Right lobe of liver (tissue), 6 donors: ENCODE measurements at places on chromosomes 11 and 22.

- DNase-seq = no peak
Observed at GRCh38 chr22:38448945-38449745, 5.9 kb downstream of the KCNJ4 start.

DNA sequence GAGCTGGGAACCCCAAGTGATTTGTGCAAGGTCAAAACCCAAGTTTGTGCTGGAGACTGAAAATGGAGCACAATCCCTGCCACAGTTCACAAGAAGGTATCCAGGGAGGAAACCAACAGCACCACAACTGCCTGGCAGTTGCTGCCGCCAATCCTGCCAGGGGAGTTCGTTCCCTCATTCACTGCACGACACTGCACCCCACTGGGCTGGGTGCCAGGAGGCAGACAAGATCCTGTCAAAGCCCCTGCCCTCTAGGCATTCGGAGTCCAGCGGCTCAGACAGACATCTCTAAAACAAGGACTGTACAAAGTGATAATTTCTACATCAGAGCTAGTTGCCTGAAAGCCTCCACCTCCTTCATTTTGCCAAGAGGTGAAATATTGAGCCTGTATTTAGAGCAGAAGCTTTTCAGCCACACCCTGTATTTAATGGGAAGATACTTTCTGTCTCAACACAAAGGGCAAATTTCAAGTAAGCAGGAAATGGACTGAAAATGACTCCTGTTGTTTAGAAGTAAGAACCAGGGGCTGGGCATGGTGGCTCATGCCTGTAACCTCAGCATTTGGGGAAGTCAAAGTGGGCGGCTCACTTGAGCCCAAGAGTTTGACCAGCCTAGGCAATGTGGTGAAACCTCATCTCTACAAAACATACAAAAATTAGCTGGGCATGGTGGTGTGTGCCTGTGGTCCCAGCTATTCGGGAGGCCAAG is 277.4 kb upstream of the NARS2 start:
- no peak for DNase-seq

GRCh38 chr11:20235164-20235563 is 74.9 kb upstream of the DBX1 start:
- DNase-seq = no peak

- no peak for DNase-seq
Observed at GRCh38 chr11:28231475-28231874, 123.3 kb downstream of the METTL15 start.

DNA sequence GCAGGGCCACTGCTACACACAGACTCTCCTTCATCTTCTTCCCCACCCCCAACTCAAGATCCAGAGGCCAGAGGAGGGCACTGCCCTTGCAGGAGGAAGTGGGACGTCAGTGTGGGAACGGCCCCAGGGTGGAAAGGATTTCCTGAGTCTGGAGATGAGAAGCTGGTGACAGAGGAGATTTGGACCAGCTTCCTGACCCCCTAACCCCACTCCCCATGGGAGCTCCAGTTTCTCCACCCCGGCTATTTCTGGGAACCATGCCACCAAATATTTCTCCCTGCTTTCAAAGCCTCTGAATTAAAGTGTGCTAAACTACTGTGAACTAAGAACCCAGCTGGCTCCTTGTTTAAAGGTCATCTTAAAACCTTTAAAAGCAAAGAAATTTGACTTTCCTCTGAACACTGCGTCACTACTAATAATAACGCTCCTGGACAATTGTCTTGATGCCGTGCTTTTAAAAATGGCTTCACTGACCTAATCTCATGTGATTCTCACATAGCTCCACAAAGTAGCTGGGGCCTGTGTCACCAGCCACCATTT is 46.6 kb downstream of the CWC15 start:
- peak; percentile 74 for DNase-seq

GRCh38 chr22:49206281-49206680 is 621.4 kb downstream of the BRD1 start:
- peak; percentile 16 for DNase-seq

DNA sequence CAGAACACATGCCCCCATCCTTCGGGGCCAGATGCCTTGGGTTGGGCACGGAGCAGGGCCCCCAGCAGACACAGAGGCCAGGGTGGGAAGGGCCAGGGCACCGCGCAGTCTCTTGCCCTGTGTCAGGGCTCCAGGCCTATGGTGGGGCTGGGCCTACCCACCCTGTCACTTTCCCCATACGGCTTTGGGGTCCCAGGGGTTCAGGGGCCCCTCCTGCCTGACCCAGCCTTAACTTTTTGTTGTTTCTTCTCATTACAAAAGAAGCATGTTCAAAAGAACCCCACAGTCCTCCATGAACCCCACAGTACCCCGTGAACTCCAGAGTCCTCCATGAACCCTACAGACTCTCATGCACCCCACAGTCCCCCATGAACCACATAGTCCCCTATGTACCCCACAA is 33.0 kb upstream of the CCDC188 start:
- no peak for DNase-seq

DNA sequence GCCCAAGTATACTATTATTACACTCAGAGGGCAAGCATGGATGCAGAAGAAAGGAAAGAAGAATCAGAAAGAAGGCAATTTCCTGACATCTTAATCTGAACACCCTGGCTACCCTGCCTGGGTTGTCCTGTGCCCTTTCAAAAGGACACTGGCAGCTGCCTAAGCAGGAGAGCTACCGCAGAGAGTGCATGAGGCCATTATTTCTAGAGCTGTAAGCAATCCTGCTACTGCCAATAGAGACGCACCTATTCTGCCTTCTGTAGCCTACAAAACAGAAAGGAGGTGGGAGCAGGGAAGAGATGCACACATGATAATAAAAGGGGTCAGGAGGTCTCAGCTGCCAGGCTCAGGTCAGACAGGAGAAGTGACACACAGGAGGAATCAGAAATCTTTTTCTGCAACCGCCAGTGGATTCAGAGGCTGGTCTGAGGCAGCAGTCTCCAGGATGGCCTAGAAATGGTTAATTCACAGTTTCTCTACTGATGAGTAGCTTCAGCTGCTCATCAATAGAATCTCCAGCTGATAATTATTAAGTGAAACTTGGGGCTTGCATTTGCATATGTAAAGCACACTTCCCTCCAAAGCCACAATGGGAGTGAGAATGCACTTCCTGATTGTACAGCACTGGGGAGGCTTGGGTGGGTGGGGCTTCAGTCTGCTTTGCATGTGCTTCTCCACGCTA is 253.9 kb downstream of the LARGE1 start:
- DNase-seq = no peak

DNA sequence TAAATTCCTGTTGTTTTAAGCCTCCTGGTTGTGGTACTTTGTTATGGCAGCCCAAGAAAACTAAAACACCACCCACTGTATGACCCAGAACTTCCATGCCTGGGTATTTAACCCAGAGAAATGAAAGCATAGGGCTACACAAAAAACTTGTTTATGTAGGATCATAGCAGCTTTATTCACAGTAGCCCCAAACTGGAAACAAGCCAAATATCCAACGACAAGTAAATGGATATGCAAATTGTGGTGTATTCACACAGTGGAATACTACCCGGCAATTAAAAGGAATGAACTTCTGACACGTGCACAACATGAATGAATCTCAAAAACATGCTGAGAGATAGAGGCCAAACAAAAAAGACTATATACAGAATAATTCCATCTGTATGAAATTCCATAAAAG is 62.2 kb upstream of the NAV2 start:
- DNase-seq = no peak

- no peak for DNase-seq
Observed at GRCh38 chr11:10122326-10123197, 171.5 kb downstream of the SBF2 start.

- DNase-seq = no peak
Observed at GRCh38 chr11:134277183-134278001, 1.2 kb downstream of the GLB1L3 start.

DNA sequence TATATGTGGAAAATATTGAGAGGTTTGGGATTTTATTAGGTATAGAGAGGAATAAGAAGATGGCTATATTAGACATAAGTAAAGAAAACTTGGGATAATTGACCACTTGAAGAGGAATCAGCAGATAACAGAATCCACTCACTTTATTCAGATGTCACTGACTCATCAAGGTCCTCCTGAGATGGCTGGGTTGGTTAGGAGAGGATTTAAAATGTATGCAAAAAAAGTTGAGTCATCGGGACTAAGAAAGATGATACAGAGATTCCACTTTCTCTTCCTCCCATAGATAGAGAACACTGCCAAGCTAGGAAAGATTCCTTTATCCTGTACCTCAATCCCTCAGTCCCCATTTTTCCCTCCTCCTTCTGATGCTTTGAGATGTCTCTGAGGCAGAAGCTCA is at the start of gene OR6A2:
Gene OR6A2, minus strand, starts transcription at position 288 of the 400 bp plus-strand sequence. CDS start 3,981 bp downstream, outside the sequence.
- no peak for DNase-seq

GRCh38 chr11:65084598-65085375 is 765 bp downstream of the ZFPL1 start:
- DNase-seq = no peak
